ENCODE measurements at places on chromosomes 1 and 21.

- DNase-seq: no peak
These were observed 15.9 kb upstream of the IFNAR1 start for GRCh38 chr21:33308586-33309490.

- no peak for DNase-seq
These were observed 88.1 kb upstream of the LRRC8D start for GRCh38 chr1:89732643-89733222.

GRCh38 chr1:61361931-61362330 is 279.6 kb downstream of the NFIA start:
- DNase-seq: no peak

DNA sequence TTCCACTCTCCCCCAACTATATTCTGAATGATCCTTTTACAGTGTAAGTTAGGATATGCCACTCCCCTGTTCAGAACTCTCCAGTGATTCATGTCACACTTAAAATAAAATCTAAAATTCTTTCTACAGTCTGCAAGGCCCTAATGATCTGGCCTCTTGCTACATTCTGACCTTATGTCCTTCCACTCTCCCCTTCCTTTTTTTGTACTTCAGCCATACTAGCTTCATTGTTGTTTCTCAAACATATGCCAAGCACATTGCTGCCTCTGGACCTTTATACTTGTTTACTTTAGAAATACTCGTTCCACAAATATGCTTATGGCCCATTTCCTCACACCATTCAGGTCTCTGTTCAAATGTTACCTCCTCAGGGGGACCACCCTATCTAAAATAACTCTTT is 14.8 kb upstream of the PSMA5 start:
- DNase-seq: no peak
